ENCODE measurements at places on chromosomes 16 and 17.

DNA sequence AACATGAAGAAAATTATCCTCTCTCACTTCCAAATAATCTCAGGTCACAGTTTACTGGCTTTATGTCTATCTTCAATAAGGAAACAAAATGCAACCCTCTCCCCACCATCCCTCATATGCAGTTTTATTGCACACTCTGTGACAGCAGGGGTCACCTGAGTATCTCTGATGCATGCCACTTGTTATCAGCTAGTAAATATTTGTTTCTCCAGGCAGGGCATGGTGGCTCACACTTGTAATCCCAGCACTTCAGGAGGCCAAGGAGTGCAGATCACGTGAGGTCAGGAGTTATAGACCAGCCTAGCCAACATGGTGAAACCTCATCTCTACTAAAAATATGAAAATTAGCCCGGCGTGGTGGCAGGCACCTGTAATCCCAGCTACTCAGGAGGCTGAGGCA lies 61.1 kb downstream of the ADAMTS18 start:
- no peak for DNase-seq

- DNase-seq: peak; percentile 56
Observed at GRCh38 chr16:88384222-88385111, 1.7 kb downstream of the ZNF469 start.

DNA sequence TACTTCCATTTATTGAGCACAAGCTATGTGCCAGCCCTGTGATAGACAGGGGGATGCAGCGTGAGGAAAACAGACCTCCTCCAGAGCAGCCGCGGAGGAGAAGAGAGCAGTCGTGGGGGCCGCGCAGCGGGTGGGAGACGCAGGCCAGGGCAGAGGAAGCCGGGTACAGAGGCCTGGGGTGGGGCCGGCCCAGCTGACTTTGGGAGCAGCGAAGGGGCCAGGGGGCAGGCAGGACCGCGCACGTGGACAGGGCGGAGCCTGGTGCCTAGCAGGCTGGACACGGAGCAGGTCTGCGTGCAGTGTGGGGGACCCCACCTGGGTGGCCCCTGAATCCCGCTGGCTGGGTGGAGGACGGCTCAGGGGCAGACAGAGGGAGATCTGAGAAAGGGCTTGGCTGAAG lies 46.2 kb downstream of the ZFPM1 start:
- no peak for DNase-seq

DNA sequence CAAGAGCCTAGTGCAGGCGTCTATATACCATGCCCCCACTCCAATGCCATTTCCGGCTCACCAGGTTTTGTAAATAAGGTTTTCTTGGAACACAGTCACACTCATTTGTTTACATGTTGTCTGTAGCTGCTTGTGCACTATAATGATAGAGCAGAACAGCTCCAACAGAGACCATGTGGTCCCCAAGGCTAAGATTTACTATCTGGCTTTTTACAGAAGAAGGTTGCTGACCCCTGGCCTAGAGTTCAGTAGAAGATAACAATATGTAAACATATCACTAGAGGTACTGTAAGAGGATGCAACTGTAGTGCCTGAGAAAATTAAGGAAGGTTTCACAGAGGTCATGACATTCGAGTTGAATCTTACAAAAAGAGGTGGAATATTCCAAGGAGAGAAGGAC lies 66.3 kb downstream of the CACNG1 start:
- no peak for DNase-seq

GRCh38 chr16:7140899-7141298 lies 191.7 kb upstream of the RBFOX1 start:
- no peak for DNase-seq

DNA sequence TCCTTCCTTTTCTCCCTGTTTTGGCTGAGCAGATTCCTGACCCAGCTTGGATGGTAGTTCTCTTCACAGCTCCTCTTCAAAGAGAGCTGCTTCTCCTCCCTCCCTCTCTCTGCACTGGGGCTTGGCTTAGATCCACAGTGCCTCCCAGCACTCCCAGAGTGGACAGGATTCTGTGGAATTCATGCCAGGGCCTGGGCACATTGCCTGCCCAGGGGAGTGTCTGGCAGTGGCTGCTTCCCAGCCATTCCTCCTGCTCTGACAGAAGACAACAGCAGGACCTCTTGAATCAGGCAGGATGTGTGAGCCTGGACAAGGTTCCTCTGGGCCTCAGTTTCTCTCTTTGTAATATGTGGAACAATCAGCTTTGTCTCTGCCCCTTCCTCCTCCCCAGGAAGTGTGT lies 4.5 kb upstream of the MMP28 start:
- DNase-seq: no peak

GRCh38 chr16:46695937-46696336 lies 6.5 kb downstream of the ORC6 start:
- DNase-seq: no peak

DNA sequence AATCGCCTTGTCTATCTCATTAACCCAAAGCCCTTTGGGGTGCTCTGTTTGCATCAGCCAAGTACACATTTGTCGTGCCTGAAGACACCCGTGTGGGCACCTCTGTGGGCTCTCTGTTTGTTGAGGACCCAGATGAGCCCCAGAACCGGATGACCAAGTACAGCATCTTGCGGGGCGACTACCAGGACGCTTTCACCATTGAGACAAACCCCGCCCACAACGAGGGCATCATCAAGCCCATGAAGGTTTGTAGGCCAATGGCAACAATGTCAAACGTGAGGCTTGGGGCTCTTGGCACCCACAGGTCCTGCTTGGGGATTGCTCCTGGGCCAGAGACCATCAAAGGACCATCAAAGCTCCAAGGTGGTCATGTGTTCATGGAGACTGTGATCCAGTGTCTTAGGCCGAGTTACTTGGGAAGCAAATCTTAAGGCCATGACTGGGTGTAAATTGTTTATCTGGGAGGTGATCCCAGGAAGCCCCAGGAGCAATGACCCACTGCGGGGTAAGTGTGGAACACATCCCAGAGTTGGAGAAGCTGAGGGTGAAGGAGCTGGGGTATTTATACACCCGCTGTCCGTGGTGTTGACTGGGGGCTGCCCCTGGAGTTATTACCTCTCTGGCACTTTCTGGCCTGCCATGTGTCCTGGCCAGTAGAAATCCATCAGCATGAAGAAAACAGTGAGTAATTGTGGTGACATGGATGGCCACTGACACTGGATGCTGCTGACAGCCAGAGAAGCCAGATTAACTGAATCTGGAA lies 24.0 kb downstream of the CDH5 start:
- DNase-seq: no peak

Data from chondrocyte (in vitro differentiated cells).